Activated naive CD4-positive, alpha-beta T cell treated with anti-CD3 and anti-CD28 coated beads, Interleukin-2, amount 50 U/mL, for 72 hours (primary cell): ENCODE measurements at places on chromosomes 16 and 17. TPM values are rescaled to one million over a fixed set of nuclear protein-coding genes. Genes with fewer than 3 reads are reported as not detected.

Gene SPNS3
- total RNA-seq, result 8.7 TPM

Gene PITPNM3
- 0.87 TPM for total RNA-seq

Gene ZMYND15
- 0.29 TPM for total RNA-seq

Gene KRT9
- not detected for total RNA-seq

Gene LAT
- 171 TPM for total RNA-seq

Gene PRSS33
- not detected for total RNA-seq

Gene CCDC40
- total RNA-seq, result 0.50 TPM

Gene KLHDC4
- total RNA-seq, result 114 TPM

Gene KRT20
- not detected for total RNA-seq

Gene PRSS53
- 7.4 TPM for total RNA-seq

Gene KRT24
- not detected for total RNA-seq

Gene PRSS8
- total RNA-seq, result not detected

Gene GDPD1
- total RNA-seq, result 2.7 TPM
